ENCODE measurements at places on chromosomes 11 and 22.

GRCh38 chr11:44493383-44493782 is 72.1 kb upstream of the CD82 start:
- DNase-seq, result no peak

DNA sequence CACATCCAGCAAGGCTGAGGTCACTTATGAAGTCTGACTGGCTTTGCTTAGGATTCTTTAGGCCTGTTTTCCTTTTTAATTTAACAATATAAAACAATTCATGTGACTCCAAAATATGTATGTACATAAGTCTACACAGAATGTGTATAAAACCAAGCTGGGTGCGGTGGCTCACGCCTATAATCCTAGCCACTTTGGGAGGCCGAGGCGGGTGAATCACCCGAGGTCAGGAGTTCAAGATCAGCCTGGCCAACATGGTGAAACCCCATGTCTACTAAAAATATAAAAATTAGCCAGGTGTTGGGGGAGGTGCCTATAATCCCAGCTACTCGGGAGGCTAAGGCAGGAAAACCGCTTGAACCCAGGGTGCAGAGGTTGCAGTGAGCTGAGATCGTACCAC is 83.1 kb downstream of the SHANK2 start:
- no peak for DNase-seq

GRCh38 chr22:39592081-39593065 is 21.8 kb downstream of the CACNA1I start:
- no peak for DNase-seq

GRCh38 chr11:324156-324555 is 3.5 kb upstream of the IFITM3 start:
- no peak for DNase-seq

DNA sequence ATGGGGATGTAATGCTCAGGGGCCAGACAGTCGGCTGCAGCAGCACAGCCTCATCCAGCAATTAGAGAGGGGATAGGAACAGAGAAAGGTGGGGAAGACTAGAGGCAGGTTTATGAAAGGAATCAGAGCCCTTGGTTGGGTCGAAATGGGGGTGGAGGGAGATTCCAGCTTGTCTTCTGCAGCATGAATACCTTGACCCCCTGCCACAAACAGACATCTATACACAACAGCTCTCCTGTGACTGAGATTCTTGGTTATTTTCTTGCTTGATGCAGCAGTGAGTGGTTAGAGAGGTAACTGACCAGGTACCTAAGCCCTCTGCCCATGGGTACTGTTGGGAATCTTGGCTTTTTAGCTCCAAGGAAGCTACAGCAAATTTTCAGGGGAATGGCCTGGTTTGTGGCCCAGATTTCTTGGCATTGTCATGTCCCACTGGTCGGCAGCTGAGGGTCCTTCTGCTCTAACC is at the start of gene TRIM49D1:
TSS of gene TRIM49D1 (minus strand) at position 51 of the 466 bp plus-strand sequence. CDS start 4,535 bp downstream, outside the sequence.
- DNase-seq, result no peak

- no peak for DNase-seq
Observed at GRCh38 chr11:26070714-26071380, 261.1 kb upstream of the ANO3 start.

DNA sequence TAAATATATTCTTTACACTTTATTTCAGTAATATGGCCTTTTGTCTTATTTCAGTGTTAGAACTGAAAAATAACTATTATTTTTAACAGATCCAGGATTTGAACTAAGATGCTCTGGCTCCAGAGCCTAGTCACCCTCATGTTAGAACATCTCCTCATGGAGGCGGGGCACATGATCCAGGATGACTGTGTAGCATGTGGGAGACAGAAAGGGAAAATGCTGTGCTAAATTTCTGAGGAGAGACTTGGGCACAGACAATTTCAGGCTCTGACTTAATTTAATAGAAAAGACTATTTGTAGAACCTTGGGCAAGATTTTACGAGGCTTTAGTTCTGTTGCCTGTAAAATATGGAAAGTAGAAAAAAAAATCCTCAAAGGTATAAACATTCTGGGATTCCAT is 24.1 kb downstream of the CTSC start:
- DNase-seq, result no peak
